Stimulated activated CD4-positive, alpha-beta T cell treated with anti-CD3 and anti-CD28 coated beads, Interleukin-15, amount 100 ng/mL, for 48 hours (primary cell): ENCODE measurements at places on chromosomes 7 and 10.

DNA sequence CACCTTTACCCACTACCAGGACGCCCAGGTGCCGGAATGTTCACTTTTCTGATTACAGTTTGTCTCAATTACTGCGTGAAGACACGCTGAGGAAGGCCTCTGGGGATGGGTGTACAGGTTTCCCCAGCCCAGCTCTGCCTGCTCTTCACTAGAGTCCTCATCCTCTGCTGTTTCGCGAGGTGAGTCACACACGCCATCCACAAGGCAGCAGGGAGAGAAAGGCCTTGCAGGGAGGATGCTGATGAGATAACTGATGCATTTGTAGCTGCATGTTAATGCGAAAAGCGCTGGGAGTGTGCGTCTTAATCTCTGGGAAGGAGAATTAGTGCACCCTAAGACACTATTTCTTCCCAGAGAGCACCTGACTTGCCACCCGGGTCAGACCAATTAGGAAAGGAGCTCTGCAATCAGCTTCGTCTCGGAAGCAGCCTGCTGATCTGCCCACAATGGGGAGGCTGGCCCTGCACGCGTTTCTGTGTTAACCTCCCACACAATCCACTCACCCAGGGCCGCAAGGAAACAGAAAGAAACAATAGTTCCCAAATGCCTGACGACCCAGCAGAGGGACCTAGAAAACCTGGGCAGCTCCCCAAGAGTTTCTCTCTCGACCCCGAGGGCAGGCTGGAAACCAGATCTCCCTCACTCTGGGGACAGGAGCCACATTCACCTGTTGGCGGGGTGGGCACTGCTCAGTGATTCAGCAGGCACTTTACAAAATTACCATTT, 578.7 kb downstream of the GLRX3 start:
- DNase-seq, result no peak

GRCh38 chr7:41855798-41856197, 152.9 kb upstream of the INHBA start:
- no peak for DNase-seq

DNA sequence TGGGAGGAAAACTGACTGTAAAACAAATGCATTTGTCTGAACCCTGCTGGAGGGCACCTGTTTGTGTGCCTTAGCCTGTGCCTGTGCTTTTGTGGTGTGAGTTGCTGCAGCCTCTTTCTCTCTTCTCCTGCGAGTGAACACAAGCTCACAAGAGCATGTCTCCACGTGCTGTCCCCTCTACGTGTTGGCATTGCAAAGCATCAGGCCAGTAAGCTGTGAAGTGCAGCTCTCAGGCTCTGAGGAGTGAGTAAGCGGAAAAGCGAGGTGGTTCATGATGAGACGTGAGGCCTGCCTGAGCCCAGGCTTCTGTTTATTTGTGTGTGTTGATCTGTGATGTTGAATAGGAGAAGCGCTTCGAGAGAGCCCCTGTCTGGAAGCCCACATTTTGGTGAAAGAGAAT, 85.6 kb upstream of the PDCD4 start:
- DNase-seq, result no peak

DNA sequence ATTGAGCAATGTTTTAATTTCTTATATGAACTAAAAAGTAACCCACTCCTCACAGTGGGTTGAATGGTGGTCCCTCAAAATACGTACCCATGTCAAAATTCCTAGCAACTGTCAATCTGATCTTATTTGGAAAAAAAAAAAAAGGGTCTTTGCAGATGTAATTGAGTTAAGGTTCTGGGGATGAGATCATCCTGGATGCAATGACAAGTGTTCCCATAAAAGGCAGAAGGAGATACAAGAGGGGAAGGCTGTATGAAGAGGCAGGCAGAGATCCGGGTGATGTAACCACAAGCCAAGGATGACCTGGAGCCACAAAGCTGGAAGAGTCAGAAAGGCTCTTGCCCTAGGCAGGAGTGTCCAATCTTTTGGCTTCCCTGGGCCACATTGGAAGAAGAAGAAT, 516.3 kb upstream of the MKI67 start:
- DNase-seq, result no peak

DNA sequence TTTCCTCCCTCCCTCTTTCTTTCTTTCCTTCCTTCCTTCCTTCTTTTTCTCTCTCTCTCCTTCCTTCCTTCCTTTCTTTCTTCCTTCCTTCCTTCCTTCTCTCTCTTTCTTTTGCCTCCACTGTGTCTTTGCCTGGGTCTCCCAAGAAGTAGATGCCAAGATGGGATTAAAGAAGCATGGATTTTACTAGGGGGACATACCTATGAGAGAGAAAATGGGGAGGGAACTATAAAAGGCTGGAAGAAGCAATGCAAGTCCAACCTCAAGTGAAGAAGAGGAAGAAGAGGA, 33.3 kb upstream of the CRTAC1 start:
- DNase-seq, result no peak

- DNase-seq, result no peak
These were observed 226.7 kb downstream of the SNX13 start for GRCh38 chr7:17713584-17713983.

- no peak for DNase-seq
These were observed 50.5 kb downstream of the HECTD2 start for GRCh38 chr10:91460681-91461080.

DNA sequence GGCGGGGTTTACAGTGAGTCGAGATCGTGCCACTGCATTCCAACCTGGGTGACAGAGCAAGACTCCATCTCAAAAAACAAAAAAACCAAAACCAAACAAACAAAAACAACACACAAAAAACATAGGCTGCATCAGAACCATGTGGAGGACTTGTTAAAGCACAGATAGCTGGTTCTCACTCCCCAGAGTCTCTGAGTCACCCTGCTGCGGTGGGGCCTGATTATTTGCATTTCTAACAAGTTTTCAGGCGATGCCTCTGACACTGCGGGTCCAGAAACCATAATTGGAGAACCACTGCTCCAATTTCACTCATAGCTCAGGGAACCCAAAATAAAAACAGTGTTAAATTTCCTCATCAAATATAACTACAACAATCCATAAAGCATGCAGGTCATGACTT, 816.7 kb downstream of the MAGI2 start:
- DNase-seq, result no peak

- DNase-seq, result no peak
These were observed 90.5 kb upstream of the SDK1 start for GRCh38 chr7:3210531-3210930.

- no peak for DNase-seq
These were observed 20.7 kb downstream of the MTURN start for GRCh38 chr7:30155481-30155880.

DNA sequence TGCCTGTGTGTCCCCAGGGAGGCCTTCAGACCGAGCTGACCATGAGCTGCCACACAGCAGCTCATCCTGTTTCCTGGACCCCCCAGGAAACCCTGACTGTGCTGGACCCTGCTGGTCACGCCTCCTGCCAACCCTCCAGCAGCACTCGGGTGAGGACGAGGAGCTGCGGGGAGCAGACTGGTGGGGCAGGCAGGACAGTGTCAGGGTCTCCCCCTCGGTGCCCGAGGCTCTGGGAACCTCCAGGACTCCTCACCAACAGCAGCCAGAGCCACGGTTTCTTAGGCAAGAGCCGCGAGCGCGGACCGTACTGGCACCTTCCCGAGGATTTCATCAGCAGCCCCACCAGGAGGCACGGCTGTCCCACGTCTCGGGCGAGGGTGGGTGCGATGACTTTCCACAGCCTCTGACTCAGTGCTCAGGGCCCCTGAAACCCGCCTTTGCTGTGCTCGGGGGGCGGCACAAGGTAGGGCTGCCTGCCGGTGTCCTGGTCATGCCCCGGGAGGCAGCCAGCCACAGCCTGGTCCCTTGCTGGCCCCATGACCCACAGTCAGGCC, 186.9 kb downstream of the ELFN1 start:
- no peak for DNase-seq
